Activated CD8-positive, alpha-beta memory T cell treated with anti-CD3 and anti-CD28 coated beads for 48 hours (primary cell): ENCODE measurements at places on chromosomes 1 and 21.

DNA sequence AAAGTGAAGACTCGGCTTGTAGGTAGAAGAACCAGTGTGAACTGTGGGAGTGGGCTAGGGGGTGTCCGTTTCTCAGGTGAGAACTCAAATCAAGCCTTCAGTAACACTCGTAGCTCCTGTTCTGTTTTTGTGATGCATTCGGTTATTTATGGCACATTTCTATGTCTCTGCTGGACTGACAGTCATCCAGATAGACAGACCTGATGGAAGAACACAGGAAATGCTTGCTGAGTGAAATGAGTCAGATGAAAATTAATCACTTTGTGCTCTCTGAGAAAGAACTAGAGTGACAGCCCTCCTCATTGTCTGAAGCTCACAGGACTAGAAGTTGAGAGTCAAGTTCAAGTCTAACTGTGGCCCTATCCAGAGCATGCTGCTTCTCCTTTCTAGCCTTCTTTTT lies 360.1 kb upstream of the PLXNA2 start:
- no peak for DNase-seq

- DNase-seq = no peak
Measured at GRCh38 chr1:167206166-167206835, 14.4 kb upstream of the POU2F1 start.

DNA sequence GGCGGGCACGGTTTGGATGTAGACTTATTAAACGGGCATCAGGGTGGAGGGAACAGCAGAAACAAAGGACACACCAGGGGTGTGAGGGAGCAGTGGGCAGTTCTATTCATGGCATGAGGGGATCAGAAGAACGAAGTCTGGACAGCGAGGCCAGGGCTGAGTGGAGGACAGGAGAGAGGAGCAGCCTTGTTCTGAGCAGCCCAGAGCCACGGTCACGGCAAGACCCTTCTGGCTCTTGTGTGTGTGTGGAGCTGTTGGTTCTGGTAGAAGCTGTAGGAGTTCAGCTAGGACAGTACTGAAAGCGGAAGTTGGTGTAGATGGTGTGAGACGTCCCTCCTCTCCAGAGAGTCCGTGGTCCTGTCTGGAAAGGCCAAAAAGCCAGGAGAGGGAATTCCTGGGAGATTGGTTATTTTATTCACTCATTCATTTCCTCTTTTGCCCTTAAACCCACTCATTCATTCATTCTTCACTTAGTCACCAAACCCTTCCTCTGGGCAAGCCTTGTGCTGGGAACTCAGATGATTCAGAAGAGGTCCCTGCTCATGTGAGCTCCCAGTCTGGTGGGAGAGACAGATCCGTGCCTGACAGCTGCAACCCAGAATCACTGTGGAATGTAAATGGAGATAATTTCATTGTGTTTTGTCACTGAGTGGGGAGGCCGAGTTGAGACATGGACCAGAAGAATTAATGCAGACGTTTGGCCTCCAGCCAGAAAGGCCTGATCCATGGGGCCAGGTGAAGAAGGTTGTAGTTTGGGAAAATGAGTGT lies 4.1 kb upstream of the ACOT11 start:
- no peak for DNase-seq

GRCh38 chr21:42229676-42230075 lies 10.7 kb downstream of the ABCG1 start:
- no peak for DNase-seq

GRCh38 chr1:33175865-33176264 lies 6.0 kb downstream of the TRIM62 start:
- no peak for DNase-seq

GRCh38 chr21:34345091-34345871 lies 18.5 kb upstream of the KCNE2 start:
- no peak for DNase-seq

DNA sequence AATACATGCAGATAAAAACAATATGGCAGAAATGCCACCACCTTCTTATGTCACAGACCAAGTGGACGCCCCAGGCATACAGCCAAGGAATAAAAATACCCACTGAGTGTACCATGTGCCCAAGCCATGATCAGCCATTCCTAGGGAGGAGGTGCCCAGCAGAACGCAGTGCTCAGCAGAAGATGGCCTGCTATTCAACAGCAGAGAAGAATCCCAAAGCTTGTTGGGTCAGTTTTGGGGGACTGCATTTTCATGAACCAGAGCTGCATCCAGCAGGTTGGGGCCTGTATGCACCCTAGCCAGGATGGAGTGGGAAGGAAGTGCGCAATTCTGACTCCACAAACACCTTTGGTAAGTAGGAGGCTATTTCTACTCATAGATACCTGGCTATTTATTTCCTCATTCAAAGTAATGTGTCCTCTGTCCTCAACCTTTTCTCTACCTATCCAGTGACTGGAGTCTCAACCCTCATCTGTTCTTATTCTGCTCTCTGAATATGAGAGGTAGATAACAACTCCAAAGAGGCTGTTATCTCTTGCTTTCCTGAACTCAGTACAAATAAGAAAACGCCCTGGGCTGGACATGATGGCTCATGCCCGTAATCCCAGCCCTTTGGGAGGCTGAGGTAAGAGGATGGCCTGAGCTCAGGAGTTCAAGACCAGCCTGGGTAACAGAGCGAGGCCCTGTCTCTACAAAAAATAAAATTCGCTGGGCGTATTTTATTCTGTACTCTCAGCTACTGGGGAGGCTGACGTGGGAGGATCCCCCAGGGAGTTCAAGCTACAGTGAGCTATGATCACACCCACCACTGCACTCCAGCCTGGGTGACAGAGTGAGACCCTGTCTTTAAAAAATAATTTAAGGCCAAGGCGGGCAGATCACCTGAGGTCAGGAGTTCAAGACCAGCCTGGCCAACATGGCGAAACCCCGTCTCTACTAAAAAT lies 2.5 kb upstream of the PLEKHM2 start:
- no peak for DNase-seq

- no peak for DNase-seq
Measured at GRCh38 chr21:40797891-40798290, 49.1 kb downstream of the DSCAM start.

GRCh38 chr21:38751379-38752050 lies 54.2 kb upstream of the ETS2 start:
- DNase-seq = no peak

DNA sequence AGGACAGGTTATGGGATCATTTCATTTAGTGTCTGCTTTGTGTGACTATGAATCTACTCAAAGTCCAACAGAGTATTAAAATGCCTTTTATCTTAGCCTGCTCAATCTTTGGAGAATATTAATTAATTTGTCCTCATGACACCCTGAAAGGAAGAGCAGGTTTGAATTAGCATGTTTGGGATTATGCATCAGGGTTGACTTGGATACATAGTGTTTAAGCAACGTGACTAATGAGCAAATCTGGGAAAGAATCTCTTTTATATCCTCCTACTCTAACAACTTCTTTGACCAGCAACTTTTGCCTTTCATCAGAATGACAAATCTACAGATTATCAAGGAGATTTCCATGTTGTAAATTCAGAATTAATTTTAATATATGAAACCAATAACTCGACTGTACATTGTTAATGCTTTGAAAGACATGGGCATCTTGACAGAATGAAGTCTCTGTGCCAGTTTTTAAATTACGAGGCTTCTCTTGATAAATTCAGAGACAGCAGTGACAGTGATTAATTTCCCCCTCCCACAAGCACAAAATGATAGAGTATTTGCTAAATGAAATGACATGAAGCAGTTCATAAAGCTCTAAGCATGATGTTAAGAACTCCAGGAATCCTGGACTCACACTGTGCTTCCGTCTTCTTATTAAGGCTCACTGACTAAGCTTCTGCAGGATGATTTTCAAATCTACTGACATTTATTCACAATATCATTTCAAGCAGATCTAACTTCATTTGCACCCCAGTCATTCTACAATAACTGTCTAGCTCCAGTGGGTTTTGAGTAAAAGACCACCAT lies 156.5 kb downstream of the PCNX2 start:
- no peak for DNase-seq

DNA sequence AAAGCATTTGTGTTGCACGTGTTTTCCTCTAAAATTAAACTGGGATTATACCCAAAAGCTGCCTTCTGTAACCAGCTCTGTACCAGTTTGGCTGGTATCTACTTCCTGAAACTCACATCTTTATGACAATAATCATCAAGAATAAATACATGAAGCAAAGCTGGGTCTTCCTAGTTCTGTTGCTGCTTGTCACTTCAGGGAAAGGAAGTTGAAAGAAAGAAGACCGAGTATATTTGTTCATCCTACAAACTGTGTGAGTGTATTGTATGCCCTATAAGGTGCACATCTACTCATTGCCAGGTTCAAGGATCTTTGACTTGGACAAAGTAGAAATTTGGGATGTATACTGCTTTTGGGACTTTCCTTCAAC lies 29.1 kb upstream of the IFNGR2 start:
- no peak for DNase-seq

GRCh38 chr21:41422546-41423304 lies 3.3 kb upstream of the MX1 start:
- DNase-seq = no peak

DNA sequence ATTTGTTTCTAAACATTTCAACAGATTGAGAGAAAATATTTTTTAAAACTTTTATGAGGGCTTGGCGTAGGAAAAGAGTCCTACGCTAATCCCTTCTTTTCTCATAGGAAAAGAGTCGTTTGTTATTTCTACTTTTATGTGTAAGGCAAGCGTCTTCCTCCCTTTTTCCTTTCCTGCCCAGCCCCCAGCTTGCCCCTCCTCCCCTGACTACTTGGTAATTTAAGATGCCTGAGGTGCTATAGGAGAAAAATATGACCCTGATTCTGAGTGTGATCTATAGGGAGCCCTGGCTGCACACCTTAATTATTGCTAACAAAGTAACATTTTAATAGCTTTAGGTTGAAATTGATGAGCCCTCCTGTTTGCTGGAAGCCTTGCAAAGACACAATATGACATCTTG lies 373.6 kb downstream of the PBX1 start:
- DNase-seq = no peak

- DNase-seq = no peak
Measured at GRCh38 chr1:175734642-175735041, 8.8 kb downstream of the TNR start.

- DNase-seq = no peak
Measured at GRCh38 chr1:33123266-33123665, 42.3 kb downstream of the AZIN2 start.

DNA sequence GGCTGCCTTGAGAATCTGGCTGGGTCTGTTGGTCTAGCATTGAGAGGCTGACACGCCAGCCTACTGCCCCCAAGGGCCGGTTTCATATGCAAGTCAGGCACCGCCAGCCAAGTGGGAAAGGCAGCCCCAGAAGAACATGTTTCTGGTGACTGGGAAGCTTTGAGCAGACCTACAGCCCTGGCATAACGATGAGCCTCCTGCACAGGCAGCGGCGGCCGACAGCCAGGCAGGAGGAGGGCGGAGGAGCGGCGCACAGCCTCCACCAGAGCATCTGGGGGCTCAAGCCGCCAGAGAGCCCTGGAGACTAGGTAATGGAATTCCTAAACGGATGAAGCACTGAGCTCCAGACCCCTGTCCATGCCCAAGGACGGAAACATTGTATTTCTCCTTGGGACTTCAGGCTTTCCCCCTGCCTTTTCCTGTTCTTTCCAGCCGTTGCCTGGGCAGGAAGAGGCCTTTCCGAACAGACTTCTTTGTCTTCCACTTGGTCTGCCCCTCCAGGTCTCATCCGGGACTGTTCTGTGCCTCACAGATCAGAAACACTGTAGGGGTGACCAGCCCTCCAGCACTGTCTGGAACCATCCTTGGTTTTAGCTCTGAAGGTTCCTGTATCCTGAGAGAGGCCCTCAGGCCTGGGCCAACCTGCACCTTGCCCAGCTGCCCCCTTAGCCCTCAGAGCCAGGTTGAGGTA lies 59.5 kb downstream of the IRF2BP2 start:
- no peak for DNase-seq

- DNase-seq = no peak
Measured at GRCh38 chr1:30756545-30757351, 826 bp downstream of the LAPTM5 start.

DNA sequence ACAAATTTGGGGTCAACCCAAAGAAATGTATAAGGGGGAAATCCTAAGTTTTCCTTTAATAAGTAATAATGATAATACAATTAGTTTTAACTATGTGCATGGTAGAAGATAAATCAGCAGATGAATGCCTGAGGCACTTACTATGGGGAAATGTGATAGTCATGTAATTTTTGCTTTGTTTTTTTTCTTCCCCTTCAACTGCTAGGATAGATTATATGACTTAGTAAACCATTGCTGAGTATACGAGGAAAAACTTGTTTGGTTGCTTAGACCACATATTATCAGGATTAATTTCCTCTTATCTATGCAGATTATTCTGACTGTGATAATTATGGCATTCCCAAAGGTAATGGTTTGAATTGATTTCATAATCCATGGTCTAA lies 181.1 kb downstream of the TGFB2 start:
- DNase-seq = no peak

DNA sequence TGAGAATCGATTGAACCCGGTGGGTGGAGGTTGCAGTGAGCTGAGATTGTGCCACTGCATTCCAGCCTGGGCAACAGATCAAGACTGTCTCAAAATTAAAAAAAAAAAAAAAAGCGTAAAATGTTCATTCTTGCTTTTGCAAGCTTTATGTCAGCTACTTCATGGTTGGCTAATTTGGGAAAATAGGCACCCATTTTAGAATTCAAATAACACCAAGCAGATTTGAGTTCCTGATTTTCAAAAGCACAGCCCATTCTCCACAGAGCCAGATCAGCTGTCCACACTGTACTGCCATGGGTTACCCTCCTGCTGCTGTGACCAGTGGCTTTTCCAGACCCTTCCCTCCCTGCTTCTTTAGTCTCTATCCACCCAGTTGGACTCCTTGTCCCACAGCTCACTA lies 4.4 kb downstream of the THEM5 start:
- DNase-seq = no peak

DNA sequence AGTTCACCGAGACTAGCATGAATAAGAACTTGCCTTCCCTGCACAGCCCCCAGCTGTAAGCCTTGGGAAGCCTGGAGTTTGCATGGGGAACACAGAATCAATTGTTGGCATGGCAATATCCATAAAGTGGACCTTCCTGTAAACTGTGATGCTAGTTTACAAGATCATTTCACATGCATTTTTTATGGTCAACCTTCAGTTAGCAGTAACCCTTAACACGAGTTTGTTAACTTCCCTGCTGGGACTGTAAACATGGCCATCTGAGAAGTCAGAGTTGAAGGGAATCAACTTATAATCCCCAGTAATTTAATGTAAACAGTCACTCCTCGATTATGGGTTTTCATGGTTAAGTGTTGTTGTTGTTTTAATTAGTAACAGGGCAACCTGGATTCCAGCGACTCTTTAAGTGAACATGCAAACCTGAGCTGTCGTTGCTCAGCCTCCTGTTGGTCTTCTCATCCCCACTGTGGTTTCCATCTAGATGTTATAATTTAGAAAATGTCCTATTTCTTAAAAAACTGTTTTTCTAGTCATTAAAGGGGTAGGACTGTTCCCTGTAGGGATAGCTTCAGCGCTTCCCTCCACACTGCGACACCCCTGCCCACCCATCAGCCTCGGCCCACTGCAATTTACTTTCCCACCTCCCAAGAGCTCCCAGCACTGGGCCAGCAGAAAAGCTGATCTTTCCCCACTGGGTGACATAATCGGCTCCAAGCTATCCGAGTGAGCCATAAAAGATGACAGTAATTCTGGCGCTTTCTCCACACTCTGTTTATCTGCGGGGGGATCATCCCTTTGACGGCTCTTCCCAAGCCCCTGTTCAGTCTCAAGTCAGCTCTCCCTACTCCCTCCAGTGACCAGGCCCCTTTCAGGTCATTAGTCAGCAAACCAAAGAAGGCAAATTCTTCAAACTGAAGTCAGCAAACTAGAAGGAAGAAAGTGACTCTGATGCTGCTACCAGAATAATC lies 107.6 kb upstream of the IPO9 start:
- no peak for DNase-seq
